ENCODE measurements at places on chromosomes 5 and 9.

DNA sequence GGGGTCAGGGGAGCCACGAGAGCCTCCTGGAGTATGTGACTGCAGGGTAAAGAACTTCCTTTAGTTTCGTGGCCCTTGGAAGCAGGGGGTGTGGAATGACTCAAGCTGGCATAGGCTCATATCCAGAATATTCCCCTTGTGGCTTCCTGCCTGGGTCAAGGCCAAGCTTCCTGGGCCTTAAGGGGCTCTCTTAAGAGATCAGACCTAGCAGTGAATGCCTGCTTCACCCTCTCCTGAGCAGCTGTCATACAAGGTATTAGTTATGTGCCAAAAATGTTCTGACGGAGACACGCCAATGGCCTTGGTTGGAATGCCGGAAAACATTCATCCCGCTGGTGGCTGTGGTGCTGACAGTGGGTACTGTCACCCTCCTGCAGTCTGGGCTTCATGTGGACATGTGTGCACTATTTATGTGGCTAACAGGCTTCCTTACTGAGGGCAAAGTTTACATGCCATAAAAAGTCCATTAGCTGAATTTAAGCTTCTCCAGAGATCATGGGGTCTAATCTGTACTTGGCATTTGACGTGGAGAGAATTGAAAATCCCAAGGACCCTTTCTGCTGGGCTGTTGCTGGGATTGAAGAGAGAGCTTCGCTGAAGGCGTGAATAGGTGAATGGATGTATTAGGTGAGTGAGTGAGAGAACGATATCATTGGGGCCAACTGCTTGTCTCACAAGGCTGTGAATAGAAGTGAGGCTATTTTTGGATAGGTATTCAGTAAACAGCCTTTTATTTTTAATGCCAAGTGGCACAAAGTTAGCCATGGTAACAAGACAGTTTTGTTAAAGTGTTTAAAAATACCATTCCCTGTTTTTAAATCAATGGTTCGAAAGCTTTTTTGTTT lies 156.8 kb downstream of the MACROH2A1 start:
- peak; percentile 70 for DNase-seq

- peak; percentile 40 for DNase-seq
Observed at GRCh38 chr5:178385496-178385890, 152.9 kb upstream of the PHYKPL start.

DNA sequence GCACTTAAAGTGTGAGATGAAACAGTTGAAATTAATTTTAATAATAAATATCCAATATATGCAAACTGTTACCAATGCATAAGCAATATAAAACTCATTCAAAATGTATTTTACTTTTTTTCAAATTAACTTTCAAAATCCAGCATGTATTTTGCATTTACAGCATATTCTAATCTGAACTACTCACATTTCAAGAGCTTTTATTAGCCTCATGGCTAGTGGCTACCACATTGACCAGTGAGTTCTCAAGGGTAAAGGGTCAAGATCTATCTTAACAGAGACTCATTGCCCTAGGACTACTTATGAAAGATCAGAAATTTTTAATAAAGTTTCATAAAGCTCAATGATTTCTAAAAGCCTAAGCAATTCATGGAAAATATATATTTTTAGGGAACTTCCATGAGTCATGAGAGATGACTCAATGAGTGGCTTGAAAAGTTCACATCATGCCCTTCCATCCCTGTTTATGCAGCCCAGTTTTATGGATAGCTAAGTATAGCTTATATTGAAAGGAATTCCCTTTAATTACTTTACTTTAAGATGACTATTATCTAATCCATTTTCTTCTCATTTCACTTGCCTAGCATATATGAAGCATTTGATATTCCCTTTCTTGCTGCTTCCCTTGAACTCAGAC lies 608.6 kb downstream of the SLCO4C1 start:
- no peak for DNase-seq

GRCh38 chr9:128419061-128419925 lies 1.4 kb upstream of the CERCAM start:
- DNase-seq: no peak

DNA sequence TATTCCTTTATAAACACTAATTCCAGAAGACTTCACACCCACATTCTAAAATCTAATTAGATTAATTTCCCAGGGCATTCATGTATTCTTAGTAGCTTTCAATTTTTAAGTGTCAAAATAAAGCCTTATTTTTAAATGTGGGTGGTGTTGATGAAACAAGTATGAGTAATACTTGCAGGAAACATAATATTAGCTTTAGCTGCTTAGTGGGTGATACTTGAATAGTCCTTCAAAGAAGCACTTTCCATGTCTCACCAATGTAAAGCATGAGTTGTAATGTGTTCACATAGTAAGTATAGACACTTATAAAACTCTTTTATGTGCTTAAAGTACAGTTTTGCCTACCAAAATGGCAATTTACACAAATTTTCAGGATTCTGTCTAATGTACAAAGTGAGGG lies 6.9 kb downstream of the FNBP1 start:
- no peak for DNase-seq

DNA sequence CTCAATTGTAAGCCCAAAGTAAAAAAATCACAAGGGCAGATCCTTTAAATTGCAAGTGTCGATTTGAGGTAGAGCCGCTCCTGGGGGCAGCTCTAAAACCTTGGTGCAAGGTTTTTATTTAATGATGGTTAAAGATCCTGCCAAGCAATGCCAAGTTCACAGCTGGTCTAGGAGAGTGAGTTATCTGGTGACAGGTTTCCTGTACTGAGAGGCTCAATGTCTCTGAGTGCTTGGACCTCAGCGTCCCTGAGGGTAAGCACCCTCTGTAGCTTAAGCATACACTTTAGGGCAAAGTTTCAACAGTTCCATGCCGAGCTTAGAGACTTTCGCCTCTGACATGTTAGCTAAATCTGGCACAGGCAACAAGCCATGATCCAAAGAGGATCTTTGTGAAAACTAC lies 119.8 kb upstream of the EGFLAM start:
- DNase-seq: no peak

DNA sequence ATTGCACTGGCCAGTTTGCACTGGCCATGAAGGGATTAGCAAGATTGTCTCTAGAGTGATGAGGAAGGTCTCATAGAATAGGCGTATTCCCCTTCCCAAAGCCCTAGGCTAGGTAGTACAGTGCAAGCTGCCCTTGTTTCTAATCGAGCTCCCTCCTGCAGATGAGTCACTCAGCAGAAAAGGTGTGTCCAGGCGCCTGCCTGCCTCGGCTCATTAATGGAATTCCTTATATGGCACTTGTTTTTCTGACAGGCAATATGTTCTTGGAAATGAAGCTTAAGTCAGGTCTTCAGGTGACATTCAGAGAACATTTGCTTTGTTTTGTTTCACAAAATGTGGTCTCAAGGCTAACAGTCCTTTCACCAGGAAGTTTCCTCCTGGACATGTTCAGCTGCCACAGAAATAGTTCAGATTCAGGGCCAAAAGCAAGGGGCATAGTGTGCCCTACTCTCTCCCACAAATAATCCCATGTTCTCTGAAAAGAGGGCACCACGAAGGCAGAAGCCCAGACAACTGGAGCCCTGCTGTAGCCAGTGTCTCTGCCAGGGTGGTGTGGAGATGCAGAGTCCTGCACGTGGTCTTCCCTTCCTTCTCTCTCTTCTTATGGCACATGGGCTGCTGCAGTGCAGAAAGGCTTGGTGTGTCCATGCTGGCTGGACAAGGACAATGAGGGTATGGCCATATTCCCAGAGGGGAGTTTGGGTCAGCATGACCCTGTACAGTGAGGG lies 281.1 kb upstream of the MAP3K1 start:
- peak; percentile 83 for DNase-seq

- no peak for DNase-seq
Observed at GRCh38 chr5:102380174-102380573, 84.1 kb upstream of the SLCO4C1 start.

DNA sequence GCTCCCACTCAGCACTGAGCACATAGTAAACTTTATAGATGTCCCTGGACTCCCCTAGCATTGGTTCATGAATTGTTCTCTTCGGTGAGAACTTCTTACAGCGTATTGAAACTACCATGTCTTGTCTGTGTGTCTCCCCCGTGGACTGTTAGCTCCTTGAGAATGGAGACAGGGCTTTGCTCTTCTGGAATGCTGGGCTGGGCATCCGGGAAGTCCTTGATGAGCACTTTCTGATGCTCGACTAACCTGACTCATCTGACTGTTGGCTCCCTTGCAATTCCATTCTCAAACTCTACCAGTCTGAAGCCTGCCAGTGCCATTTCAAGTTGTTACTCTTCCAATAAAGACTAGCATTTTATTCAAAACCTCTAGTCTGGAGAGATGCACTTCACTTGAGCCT lies 15.0 kb upstream of the PFDN1 start:
- peak; percentile 45 for DNase-seq

DNA sequence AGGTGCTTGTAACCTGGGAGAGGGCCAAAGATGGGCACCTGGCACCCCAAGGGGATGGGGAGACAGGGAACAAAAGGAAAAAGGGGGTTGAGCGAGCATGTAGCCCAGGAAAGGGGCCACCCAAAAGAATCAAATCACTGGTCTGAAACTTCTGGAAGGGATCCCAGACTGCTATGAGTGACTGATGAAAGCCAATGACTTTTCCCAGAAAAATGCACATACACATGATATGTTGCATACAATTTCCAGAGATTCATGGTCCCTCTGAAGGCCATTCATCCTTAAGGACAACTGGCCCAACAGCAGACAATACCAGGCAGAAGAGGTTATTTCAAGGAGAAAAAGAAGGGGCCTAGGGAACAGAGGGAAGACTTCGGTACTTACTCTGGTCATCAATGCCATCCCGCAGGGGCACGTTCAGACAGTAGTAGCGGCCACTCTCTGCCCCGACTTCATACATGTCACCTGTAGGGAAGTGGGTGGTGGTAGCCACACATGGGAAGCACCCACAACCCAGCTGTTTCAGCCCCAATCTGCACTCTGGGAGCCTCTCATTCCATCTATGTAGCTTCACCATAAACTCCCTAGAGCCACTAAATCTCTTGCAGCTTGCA lies 8.4 kb downstream of the HDAC3 start:
- no peak for DNase-seq

- DNase-seq: no peak
Observed at GRCh38 chr5:170314541-170315095, 17.0 kb upstream of the LCP2 start.

DNA sequence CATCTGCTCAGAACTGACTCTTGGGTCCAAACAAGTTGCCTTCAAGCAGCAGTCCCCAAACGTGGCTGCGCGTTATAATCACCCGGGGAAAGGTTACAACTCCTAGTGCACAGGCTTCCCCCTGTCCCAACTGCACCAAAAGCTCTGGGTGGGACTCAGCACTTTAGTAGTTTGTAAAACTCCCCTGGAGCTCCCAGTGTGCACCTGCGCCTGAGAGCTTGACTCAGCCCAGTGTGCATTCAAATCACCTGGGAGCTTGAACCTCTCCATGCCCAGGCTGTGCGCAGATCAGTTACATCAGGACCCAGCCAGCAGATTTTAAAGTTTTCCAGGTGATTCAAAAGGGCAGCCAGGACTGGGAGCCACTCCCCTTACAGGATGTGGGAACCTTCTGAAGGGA lies 151.4 kb downstream of the COL23A1 start:
- DNase-seq: no peak

DNA sequence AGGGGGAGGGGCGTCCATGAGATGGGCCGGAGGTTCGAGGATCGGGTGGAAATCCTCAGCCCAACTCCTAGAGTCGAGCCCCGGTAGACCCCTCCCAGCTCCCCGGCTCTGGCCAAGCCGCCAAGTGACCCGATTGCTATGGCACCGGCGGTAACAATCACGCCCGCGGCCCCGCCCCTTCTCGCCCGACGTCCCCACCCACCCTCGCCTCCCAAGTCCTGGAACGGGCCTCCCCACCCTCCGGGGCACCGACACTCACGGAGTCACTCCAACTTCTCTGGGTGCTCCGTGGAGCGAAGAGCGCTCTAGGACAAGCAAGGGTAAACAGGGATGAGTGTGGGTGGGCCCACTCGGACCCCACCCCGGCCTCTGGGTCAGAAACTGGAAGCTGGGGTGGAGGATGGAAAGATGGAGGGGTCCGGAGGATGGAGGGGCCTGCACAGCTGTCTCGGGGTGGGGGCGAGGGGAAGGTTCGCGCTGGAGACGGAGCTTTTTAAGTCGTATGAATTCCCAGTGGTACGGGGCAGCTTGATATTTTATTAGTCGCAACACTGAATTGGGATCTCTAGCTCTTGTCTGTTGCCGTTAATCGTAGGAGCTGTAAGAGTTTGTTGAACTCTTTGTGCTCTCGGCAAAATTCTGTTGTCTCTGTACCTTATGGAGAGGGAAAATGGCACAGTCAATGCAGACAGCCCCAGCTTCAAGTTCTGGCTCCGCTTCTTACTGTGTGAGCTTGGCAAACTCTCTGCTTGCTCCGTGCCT lies at the start of gene SPACA9:
Gene SPACA9, plus strand, starts transcription at position 204 of the 762 bp plus-strand sequence. CDS start 5,050 bp downstream, outside the sequence.
- peak; percentile 72 for DNase-seq

- no peak for DNase-seq
Observed at GRCh38 chr9:6417186-6417585, 4.2 kb downstream of the UHRF2 start.

DNA sequence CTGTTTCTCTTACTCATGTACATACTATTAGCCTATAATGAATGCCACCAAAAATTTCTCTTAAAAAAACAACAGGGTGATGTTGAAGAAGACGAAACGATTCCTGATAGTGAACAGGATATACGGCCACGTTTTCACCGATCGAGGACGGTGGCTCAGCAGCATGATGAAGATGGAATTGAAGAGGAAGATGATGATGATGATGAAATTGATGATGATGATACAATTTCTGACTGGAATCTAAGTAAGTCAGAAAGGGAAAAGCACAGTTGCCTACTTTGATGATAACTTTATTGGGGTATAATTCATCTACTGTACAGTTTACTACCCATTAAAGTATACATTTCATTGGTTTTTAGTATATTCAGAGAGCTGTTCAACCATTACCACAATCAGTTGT lies 66.5 kb downstream of the TNPO1 start:
- DNase-seq: no peak

DNA sequence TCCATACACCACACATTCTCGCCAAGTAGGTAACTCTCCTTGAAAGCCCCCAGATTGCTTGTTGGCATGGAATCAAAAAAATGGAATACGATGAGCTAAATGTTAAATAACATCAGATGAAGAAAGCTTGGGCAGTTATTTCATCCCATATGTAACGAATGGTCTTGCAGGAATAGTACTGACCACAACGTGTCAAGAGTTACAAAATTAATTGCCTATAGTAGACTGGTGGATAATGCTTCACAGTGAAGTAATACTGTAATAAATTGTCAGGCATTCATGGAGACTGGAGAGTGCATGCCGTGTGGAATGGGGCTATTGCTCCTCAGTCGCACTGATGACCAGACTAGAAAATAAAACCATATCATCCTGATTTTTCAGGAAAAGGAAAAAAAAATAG lies 1628.7 kb downstream of the MAT2B start:
- no peak for DNase-seq

DNA sequence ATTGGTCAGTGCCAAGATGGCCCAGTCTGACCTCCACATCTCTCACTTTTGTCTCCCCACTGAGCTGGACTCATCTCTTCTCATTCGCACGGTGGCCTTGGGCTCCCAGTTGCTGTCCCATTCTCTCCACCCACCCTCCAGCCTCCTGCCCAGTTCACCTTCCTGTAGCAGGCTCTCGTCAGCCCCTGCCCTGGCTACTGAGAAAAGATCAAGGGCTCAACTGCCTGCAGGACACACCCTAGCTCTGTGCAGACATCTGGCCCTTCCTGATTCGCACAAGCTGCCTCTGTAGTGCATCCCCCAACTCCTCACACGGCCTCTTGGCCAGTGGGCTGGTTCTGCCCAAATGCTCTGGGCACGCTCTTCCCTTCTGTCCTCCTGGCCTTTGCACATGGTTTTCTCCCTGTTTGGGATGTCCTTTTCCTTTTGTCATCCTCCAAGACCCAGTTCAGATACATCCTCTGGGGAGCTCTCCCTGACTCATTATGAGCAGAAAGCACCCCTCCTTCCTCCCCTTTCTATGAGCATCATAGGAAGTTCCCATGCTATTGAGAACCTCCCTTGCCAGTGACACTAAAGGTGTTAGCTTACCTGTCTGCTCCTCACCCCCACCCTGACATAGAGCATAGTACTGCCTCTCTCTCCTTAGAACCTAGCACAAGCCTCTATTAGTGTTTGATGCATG lies 78.5 kb upstream of the TGFBR1 start:
- no peak for DNase-seq

All from urothelium cell line (cell line).